Islet precursor cell (in vitro differentiated cells): ENCODE measurements at places on chromosomes 11 and 22.
A peak's percentile ranks its signal among the peaks of the same experiment; 100 is the strongest.

DNA sequence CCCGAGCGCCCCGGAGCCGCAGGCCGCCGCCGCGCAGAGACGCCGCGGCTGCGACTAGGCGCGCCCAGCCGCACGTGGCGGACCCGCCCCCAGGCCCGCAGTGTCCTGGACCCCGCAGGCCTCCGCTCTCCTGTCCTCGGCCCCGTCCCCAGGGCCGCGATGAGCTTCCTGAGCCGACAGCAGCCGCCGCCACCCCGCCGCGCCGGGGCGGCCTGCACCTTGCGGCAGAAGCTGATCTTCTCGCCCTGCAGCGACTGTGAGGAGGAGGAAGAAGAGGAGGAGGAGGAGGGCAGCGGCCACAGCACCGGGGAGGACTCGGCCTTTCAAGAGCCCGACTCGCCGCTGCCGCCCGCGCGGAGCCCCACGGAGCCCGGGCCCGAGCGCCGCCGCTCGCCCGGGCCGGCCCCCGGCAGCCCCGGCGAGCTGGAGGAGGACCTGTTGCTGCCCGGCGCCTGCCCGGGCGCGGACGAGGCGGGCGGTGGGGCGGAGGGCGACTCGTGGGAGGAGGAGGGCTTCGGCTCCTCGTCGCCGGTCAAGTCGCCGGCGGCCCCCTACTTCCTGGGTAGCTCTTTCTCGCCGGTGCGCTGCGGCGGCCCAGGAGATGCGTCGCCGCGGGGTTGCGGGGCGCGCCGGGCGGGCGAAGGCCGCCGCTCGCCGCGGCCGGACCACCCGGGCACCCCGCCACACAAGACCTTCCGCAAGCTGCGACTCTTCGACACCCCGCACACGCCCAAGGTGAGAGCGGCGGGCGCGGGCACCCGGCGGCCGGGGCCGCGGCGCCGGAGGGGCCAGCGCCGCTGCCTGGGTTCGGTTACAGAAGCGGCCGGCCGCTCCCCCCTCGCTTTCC, 528 bp downstream of the WEE1 start:
- no peak for DNase-seq

DNA sequence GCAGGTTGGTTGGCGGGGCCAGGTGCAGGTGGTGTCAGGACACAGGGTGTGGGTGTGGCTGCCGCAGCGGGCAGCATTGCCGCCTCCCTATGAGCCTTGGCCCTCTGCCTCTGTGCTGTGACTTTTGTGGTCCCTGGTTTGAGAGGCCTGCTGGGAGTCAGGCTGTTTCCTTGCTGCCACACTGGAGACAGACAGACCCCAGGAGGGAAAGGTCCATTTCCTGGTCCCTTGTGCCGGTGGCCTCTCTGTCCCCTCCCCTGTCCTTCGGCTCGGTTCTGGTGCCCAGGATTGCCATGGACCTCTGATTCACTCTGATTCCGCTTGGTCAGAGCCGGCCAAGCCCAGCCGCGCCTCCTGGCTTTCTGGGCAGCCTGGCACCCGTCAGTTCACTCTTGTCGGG, 196.9 kb downstream of the TBC1D22A start:
- no peak for DNase-seq

GRCh38 chr11:68255526-68255925, 16.2 kb downstream of the C11orf24 start:
- DNase-seq, result peak; percentile 16

- DNase-seq, result no peak
These were observed 174.5 kb upstream of the NTM start for GRCh38 chr11:131195661-131196517.

GRCh38 chr11:34869425-34869824, 46.8 kb downstream of the APIP start:
- DNase-seq, result peak; percentile 57
